ENCODE measurements at places on chromosomes 12 and 14.

- no peak for DNase-seq
Measured at GRCh38 chr14:68176687-68177086, 357.1 kb downstream of the RAD51B start.

GRCh38 chr14:57462551-57462950 is 31.1 kb downstream of the CCDC198 start:
- no peak for DNase-seq

GRCh38 chr14:32329690-32330285 is 690 bp downstream of the AKAP6 start:
- DNase-seq: no peak

GRCh38 chr12:88388566-88389540 is 191.4 kb downstream of the KITLG start:
- DNase-seq: peak; percentile 72

DNA sequence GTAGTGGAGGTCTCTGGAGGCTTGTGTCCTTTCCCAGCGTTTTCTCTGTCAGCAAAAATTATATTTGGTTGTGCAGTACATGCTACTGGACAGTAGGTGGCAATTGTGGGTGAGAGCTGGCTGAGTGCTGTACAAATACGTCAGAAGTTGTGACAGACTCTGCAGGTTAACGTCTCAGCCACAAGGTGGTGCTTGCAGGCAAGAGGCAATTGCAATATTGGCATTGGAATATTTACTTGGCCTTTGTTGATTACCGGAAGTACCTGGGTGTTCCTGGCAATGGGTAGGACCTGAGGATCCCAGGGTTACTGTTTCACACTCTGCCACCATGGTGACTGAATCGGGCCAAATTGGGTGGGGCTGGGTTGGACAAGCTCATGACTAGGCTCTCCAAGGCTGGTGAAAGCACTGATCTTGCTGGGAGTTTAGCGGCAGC is 333.9 kb upstream of the LMO3 start:
- peak; percentile 45 for DNase-seq

- no peak for DNase-seq
Measured at GRCh38 chr14:86357876-86358275, 827.9 kb downstream of the FLRT2 start.

DNA sequence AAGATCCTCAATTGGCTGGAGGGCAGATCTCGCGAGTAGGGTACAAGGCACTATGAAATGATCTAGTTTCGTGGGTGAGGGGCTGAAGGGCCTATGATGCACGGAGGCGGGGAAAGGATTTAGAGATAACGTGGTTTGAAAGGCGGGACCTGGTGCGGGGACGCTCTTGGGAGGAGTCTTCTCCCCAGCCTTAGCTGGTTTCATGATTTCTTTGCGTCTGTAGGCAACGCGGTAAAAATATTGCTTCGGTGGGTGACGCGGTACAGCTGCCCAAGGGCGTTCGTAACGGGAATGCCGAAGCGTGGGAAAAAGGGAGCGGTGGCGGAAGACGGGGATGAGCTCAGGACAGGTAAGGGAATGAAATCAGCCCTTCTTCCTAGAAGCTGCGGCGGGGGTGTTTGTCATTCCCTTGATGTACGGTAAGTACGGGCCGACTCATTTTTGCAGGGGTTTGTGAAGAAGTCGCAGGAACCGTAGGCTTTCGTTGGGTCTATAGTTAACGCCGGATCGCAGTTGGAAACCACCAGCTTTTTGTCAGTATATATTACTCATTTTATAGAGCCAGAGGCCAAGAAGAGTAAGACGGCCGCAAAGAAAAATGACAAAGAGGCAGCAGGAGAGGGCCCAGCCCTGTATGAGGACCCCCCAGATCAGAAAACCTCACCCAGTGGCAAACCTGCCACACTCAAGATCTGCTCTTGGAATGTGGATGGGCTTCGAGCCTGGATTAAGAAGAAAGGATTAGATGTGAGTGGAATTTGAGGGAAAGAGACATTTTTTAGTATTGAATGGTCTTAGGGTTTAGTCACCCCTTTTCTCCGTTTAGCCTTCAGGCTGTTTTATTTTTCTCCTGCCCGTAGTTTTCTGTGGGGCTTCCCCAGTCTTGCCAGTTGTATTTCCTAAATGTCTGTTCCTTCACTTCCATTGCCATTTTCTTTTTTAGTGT is 602 bp downstream of the APEX1 start:
- DNase-seq: peak; percentile 84

- no peak for DNase-seq
Measured at GRCh38 chr14:67276131-67276530, 34.9 kb downstream of the PALS1 start.
